Mesendoderm (in vitro differentiated cells): ENCODE measurements at places on chromosomes 16 and 17.

DNA sequence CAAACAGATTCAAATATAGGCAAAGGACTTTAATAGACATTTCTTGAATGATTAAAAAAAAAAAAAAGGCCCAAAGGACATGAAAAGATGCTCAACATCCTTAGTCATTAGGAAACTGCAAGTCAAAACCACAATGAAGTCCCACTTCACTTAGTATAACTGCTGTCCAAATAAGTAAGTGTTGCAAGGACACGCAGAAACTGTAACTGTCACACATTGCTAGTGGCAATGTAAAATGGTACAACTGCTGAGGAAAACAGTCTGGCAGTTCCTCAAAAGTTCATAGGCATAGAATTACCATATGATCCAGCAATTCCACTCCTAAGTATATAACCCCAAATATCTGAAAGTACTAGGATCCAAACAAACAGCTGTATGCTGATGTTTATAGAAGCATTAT lies 112.7 kb downstream of the BRIP1 start:
- DNase-seq = no peak

- DNase-seq = no peak
Measured at GRCh38 chr16:414395-415169, 10.9 kb upstream of the RAB11FIP3 start.

- no peak for DNase-seq
Measured at GRCh38 chr16:88939972-88940861, 36.8 kb downstream of the CBFA2T3 start.

- DNase-seq = no peak
Measured at GRCh38 chr16:56971768-56972043, 10.0 kb downstream of the CETP start.

- DNase-seq = no peak
Measured at GRCh38 chr16:84909476-84910085, 89.8 kb downstream of the CRISPLD2 start.

DNA sequence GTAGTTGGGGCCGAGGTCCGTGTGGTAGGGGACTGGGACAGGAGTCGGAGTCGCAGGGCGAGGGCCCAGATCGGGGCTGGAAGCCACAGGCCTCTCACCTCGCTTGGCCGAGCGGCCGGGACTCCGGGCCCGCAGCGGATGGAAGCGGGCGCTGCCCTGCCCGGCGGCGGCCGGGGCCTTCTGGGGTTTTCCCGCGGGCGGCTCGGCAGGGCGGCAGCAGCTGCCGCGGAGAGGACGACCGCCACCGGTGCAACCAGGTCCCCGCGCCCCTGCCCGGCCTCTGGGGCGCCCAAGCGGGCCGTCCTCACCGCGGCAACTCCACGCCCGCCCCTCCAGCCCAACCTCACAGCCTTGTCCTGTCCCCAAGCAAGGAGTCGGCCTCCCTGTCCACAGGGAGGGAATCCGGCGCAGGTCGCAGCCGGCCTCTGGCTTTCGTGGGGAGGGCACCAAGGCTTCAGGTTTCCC lies 15.6 kb upstream of the UTP6 start:
- DNase-seq = no peak

- DNase-seq = peak; percentile 46
Measured at GRCh38 chr16:22945361-22945760, 131.4 kb downstream of the HS3ST2 start.

GRCh38 chr16:53541326-53541725 lies 38.3 kb upstream of the AKTIP start:
- DNase-seq = no peak

GRCh38 chr16:29849505-29849904 lies 13.5 kb downstream of the CDIPT start:
- DNase-seq = peak; percentile 88
